Epithelial cell of esophagus (primary cell): ENCODE measurements at places on chromosomes 6 and 20.

DNA sequence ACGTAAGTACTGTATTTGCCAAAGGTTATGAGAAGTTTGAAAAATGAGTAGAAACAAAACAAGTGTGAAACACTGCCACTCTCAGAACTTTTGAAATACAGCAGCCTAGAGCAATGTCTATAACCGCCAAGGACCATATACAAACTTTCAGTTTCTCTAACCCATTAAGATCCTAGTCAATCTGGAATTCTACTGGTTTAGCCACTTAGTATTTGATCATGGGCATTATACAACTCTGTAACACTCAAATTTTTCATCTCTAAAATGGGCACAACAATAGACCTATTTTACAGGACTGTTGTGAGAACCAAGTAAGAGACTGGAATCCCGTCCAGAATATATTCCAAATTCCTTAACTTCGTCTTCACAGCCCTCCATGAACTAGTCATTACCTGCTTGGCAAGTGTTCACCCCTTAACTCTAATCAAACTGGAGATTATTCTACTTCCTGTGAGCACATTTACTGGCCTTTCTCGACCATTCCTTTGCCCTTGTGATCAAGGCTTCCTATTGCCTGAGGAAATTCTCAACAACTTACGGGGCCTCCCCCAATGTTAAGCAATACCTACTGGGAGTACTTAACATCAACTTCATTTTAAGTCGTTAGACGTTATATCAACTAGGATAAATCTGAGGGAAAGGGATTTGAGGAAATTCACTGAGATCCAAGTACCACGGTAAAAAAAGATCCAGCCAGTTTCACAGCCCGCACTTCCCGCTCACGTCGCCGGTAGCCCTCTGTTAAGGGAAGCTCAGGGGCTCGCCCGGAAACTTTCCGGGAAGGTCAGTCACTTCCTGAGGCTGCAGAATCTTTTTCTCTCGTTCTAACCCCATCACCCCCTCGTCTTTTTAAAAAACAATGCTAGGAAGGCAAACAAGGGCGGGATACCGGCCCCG, 1.1 kb downstream of the EIF2S2 start:
- DNase-seq = peak; percentile 75

GRCh38 chr6:15549371-15549770, 113.5 kb downstream of the DTNBP1 start:
- no peak for DNase-seq

GRCh38 chr20:300345-300990, 3.1 kb downstream of the ZCCHC3 start:
- no peak for DNase-seq

GRCh38 chr6:41463062-41463930, 82.9 kb upstream of the FOXP4 start:
- peak; percentile 53 for DNase-seq

DNA sequence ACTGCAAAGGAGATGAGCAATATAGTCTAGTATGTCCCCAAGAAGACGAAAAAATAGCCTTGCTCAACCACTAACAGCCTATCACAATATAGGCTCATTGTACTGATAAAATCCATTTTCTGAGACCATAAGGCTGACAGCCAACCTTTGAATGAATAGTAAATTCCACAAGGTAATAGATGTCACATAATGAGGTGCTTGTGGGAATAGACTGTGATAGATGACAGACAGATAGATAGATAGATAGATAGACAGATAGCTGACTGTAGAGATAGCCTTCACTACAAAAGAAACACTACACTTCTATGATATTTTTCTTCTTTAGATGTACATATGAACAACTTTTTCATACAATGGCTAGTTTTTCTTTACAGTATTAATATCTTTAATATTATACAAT, 760.3 kb upstream of the NRSN1 start:
- DNase-seq = no peak

- DNase-seq = peak; percentile 5
Measured at GRCh38 chr20:14117768-14118167, 122.5 kb downstream of the MACROD2 start.
